CD8-positive, alpha-beta memory T cell (primary cell): ENCODE measurements at places on chromosomes 3 and 15. TPM values are rescaled to one million over a fixed set of nuclear protein-coding genes. Genes with fewer than 3 reads are reported as not detected.

DNA sequence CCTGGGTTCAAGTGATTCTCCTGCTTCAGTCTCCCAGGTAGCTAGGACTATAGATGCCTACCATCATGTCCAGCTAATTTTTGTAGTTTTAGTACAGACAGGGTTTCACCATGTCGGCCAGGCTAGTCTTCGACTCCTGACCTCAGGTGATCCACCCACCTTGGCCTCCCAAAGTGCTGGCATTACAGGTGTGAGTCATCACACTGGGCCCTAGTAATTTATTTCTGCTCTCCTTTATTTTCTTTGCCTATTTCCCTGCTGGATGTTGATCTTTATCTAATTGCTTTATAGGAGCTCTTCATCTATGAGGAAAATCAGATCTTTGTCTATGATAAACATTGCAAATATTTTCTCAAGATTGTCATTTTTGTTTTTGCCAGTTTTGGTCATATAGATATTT is 31.7 kb downstream of the UQCC5 start:
- no peaks in the 10 kb centered on the region for H3K27me3 ChIP-seq
- H3K4me3 ChIP-seq, result no peak overlapping the region
- no peak overlapping the region for H3K27ac ChIP-seq
- H3K4me1 ChIP-seq, result no peaks in the 10 kb centered on the region

DNA sequence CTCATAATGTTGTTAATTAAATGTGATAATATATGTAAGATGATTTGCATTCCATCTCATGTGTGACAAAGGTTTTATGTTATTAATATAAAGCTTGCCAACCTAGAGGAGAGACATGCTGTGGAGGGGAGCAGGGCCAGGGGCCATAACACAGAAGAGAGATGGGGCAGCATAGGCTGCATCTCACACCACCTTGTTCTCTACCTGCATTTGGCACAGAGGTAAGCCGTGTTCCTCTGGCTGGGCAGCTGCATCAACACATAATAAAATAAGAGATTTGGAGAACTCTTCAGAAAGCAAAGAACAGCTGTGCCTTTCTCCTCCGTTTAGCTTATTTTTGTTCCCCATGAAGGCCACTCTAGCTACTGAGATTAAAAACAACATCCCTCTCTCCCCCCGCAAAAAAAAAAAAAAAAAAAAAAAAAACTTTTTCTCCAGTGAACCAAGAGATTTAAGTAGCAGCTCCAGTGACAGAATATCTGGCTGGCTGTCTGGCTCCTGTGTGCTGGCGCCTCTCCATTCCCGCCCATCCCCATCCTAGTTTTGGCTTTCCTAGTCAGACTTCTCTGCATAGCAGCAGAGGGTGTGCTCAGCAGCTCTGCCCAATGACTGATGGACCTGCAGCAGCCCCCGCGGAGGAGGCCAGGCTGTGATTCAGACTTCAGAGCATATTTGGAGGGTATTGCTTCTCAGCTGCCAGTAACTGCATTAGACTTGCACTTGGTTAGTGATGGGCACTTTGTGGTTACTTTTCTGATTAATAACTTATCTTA is 52.2 kb upstream of the STXBP5L start:
- H3K27me3 ChIP-seq, result peaks cover 5% of the 10 kb centered on the region
- no peak overlapping the region for H3K27ac ChIP-seq
- no peak for DNase-seq
- no peaks in the 10 kb centered on the region for H3K4me1 ChIP-seq
- no peaks in the 10 kb centered on the region for H3K36me3 ChIP-seq

The TTLL13 gene
- polyA plus RNA-seq, result 0.17 TPM

The ADAMTS17 gene
- 2.3 TPM for polyA plus RNA-seq
